ENCODE measurements at places on chromosomes 12 and 14. TPM values are rescaled to one million over a fixed set of nuclear protein-coding genes. Genes with fewer than 3 reads are reported as not detected.
A peak's percentile ranks its signal among the peaks of the same experiment; 100 is the strongest.

The KRT73 gene
- not detected for total RNA-seq

DNA sequence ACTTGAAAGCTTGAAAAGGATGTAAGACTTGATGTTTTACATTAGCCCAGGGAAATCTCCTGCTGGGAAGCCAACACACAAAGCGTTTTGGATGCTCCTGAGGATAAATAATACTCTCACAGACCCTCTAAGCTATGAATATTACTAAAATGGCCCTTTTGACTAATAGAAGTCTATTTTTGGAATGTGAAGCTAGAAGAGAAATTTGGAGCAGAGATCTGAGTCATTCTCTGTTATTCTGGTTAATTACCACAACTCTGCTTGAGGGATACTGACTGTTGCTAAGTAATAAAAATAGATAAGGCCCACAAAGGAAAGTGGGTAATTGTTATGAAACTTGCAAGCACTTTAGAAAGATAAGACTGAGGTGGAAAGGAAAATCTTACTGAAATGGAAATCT lies 346.2 kb upstream of the STXBP6 start:
- DNase-seq, result no peak

The TWF1 gene
- total RNA-seq, result 11.9 TPM

DNA sequence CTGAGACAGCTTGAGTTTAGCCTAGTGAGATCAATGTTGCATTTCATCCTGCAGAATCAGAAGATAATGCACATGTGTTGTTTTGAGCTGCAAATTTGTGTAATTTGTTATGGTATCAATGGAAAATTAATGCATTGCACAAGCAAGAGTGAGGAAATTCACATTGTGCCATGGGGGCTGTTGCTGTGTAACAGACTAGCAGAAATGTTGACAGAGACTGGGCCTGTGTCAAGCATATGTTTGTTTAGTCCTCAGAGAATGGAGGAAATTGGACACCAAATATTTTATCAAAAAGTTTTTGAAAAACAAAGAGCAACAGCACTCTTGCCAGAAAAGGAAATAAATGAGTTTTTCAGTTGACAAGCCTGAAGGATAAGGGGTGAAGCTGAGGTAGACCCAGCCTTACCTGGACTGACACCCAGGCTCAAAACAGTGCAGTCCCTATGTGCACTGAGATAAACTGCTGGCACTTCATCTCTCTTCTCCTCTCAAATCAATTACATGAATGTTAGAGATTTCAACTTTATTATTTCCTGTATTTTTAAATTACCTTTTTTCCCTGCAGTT lies 1150.0 kb downstream of the FSCB start:
- DNase-seq, result no peak

DNA sequence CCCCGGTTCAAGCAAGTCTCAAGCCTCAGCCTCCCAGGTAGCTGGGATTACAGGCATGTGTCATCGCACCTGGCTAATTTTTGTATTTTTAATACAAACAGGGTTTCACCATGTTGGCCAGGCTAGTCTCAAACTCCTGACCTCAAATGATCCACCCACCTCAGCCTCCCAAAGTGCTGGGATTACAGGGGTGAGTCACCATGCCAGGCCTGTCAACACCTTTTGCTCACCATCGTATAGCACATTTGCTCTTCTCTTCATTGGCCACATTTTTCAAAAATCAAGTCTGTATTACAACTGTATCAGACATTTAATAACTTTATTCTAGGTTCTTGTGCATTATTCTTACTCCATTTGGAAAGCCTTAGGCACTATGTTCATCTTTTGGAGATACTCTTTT lies 50.3 kb downstream of the BCAT1 start:
- DNase-seq, result no peak

The DAO gene
- total RNA-seq, result not detected

- DNase-seq, result no peak
These were observed 9.1 kb upstream of the GLT1D1 start for GRCh38 chr12:128844031-128844635.

The SDSL gene
- 6.3 TPM for total RNA-seq

- DNase-seq, result no peak
These were observed at the start of gene SLC2A14 for GRCh38 chr12:7872566-7873319. Gene SLC2A14, minus strand, starts transcription at chr12:7872915. Its CDS starts 3,035 bp downstream, at chr12:7869880.

The GNB3 gene
- total RNA-seq, result 2.9 TPM

DNA sequence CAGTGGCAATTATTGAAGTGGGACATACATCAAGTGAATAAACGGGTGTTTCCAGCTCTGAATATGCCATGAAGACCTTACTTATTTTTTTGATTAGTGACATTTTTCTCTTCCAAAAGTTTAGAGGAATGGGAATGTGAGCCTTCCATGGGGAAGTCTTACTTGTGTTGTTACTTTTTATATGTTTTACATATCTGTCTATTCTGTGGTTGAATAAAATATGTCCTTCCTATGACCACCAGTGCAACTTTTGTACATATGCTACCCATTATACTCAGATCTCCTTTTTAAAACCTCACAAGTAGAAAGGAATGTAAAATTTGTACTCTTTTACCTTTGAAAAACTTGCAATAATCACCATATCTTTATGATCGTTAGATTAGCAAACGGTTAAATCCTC lies 132.7 kb downstream of the MSRB3 start:
- DNase-seq, result no peak

The CCDC177 gene
- not detected for total RNA-seq

The CLEC4D gene
- total RNA-seq, result not detected

GRCh38 chr12:51124504-51124903 lies 41.1 kb upstream of the CSRNP2 start:
- DNase-seq, result no peak

The RPL10L gene
- not detected for total RNA-seq

- DNase-seq, result no peak
These were observed 1727.1 kb upstream of the SEL1L start for GRCh38 chr14:83260751-83261150.

- DNase-seq, result peak; percentile 88
These were observed 13.7 kb upstream of the TMEM106C start for GRCh38 chr12:47949441-47950341.

GRCh38 chr12:113853491-113853890 lies 112.6 kb downstream of the RBM19 start:
- no peak for DNase-seq

- DNase-seq, result no peak
These were observed 13.4 kb upstream of the SLC38A4 start for GRCh38 chr12:46839232-46839631.
